ENCODE measurements at places on chromosomes 2 and 18. TPM values are rescaled to one million over a fixed set of nuclear protein-coding genes. Genes with fewer than 3 reads are reported as not detected.
A peak's percentile ranks its signal among the peaks of the same experiment; 100 is the strongest.

GRCh38 chr18:25953111-25953510, 137.3 kb downstream of the SS18 start:
- no peak for DNase-seq

ABCG8 gene
- 1.8 TPM for total RNA-seq

DNA sequence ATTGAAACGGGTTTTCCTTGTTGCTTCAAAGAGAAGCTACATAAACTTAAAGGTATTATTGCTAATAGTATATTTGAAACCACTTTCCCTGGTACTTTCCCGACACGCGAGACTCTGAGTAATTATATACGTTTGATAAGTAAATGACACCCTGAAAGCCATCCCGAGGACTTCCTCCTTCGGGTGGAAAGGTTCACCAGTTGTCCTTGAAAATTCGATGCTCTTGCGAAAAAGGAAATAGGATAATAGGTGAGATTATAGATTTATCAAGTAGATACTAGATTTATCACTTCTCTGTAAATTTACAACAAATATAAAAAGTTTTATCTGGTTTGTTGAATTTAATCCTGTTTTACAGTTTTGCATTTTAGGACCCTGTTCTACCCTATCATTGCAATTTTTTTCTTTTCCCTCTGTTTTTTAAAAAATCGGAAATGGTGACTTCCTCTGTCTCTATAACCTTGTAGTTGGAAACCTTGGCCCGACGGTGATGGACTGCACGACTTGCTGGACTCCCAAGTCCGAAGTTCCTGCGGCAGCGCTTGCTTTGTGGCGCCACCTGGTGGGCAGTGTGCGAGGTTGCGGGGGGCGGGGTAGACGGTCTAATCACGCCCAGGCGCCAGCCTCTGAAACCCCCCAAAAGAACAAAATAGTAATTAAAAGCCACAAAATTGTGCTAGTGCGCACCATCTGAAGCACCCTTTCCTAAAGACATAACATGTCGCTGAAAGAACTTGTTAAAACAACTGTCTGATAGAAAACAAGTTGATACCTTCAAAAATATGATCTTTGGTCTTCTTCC, 972 bp upstream of the DLX2 start:
- peak; percentile 62 for DNase-seq

DNA sequence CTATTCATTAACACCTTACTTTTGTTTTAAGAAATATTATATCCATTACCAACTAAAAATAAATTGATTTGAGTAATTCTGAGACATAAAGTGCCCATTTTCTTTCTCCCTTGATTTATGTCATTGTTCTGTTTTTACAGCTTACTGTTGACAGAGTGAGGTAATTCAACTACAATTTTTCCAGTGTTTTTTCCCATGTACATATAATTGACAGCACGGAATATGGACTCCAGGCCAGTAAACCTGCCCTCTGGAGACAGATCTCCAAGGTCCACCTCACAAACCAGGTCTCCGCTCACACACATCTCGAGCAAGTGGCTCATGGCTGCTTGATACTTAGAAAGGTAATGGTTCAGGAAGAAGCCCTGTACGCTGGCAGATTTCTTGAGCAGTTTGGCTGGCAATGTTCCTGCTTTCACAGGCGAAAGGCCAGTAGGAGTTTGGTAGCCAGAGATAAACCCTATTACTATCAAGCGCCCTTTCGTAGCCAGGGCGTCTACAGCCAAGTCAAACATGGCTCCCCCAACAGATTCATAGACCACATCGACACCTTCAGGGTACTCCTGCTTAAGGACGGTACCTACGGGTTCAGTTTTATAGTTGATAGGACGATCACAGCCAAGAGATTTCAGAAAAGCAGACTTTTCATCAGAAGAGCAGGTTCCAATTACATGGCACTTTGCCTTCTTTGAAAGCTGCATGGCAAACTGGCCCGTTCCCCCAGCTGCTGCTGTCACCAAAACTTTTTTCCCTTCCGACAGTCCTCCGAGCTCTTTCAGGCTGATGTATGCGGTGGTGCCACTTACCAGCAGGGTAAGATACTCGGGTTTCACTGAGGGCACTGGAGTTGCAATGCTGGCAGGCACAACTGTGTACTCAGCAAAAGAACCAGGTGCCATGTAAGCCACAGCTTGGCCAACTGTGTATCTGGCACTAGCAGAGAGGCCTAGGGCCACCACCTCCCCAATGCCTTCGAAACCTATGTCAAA, 7.4 kb downstream of the PTGR3 start:
- no peak for DNase-seq
